Foreskin keratinocyte (primary cell): ENCODE measurements at places on chromosomes 4 and X. TPM values are rescaled to one million over a fixed set of nuclear protein-coding genes. Genes with fewer than 3 reads are reported as not detected.

DNA sequence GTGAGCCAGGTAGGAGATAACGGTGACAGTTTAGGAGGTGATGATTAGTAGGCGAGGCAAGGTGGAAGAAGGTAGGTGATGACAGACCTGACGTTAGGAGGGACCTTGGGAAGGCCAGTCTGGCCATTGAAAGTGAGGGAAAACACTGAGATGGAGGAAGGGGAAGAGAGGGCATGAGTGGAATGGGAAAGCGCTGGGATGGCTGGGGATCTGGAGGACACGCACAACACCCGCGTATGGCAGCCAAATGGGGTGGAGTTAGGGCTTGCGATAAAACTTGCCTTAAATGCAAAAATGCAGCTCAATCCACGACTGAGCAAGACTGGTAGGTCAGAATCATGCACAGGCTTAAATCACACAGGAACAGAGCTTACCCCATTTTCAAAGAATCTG is 605 bp upstream of the CDKL2 start:
- no peak for DNase-seq

DNA sequence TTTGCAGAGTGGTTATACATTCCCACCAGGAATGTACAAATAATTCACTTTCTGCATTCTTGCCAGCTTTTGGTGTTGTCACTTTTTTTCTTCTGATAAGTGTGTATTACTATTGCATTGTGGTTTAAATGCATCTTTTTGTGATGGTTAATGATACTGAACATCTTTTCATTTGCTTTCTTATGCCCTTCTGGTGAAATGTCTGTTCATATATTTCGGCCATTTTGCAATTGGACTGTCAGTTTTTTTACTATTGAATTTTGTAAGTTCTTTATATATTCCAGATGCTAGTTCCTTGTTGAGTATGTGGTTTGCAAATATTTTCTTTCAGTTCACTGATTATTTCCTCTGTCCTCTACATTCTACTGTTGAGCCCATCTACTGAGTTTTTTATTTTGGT is 19.4 kb upstream of the BMP2K start:
- DNase-seq = no peak

GRCh38 chr4:124973716-124974115 is 261.2 kb upstream of the ANKRD50 start:
- DNase-seq = no peak

GRCh38 chrX:154495472-154495922 is 5.1 kb upstream of the SLC10A3 start:
- DNase-seq = no peak

- no peak for DNase-seq
These were observed 208.4 kb downstream of the NDST4 start for GRCh38 chr4:114905017-114905416.

GRCh38 chrX:85977218-85977617 is 70.1 kb downstream of the CHM start:
- no peak for DNase-seq

- no peak for DNase-seq
These were observed 81.8 kb upstream of the NAP1L5 start for GRCh38 chr4:88779431-88779830.

- no peak for DNase-seq
These were observed 120.8 kb upstream of the SFRP2 start for GRCh38 chr4:153909672-153910071.

- DNase-seq = no peak
These were observed 68.2 kb downstream of the USP9X start for GRCh38 chrX:41153448-41153847.

GRCh38 chr4:53563824-53564223 is 27.5 kb downstream of the LNX1 start:
- peak; percentile 96 for DNase-seq

GRCh38 chrX:100994352-100995281 is 25.1 kb downstream of the ARL13A start:
- DNase-seq = peak; percentile 69

- DNase-seq = no peak
These were observed 12.2 kb downstream of the OSTC start for GRCh38 chr4:108662629-108663028.

DNA sequence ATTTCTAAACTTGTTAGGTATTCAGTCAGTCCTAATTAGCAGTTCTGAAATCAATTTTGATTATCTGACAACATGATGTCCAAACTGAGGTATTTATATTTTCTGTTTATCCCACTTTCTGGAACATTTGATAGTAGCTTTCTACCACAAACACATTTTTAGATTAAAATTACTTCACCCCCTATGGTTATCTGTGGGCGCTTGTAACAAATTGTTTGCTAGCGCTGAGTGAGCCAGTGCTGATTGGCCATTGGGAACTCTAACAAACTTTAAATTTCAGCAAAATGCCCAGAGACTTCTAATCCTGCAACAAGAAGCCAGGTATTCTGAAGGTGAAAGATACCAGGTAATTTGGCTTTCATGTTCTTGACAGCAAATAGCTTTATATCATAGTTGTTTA is at the start of gene MEPE:
MEPE (plus strand) TSS at position 301 of the 400 bp plus-strand sequence. CDS start 1,746 bp downstream, outside the sequence.
- no peak for DNase-seq

- DNase-seq = no peak
These were observed 302.3 kb upstream of the IGFBP7 start for GRCh38 chr4:57412259-57413054.

DNA sequence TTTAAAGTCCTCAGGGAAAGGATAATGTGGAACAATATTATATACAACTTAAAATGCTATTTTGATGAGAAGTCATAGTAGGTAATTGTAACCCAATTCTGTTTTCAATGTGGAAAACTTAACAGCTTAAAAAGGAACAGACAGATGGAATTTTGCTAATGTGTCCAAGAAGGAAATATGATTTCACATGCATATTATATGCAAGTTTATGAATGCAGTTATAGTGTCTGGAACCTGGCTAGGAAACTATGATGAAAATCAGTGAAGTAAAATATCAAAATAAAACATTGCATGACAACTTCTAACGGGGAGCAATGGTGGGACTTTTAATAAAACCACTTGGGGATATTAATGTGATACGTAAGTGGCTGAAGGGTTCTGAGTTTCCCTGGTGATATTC is 152.6 kb upstream of the HAND2 start:
- DNase-seq = no peak

GRCh38 chrX:44651358-44651757 is 108.7 kb upstream of the FUNDC1 start:
- DNase-seq = no peak

Gene PAGE2B
- total RNA-seq = not detected in 2 replicates

Gene LRIT3
- total RNA-seq = 0.04 TPM in 1 of 2 replicates, not detected in the other

Gene CC2D2A
- 12.2 and 13.7 TPM in 2 replicates for total RNA-seq

Gene RAB9B
- total RNA-seq = 0.11 and 0.17 TPM in 2 replicates

Gene SLC4A4
- total RNA-seq = 0.92 and 2.2 TPM in 2 replicates

Gene DGKQ
- 9.1 and 12.2 TPM in 2 replicates for total RNA-seq

Gene NBDY
- total RNA-seq = 20.8 and 21.9 TPM in 2 replicates

Gene CLIC2
- not detected in 2 replicates for total RNA-seq

Gene CT55
- not detected in 2 replicates for total RNA-seq

Gene RHOXF2B
- not detected in 2 replicates for total RNA-seq

Gene CCKAR
- total RNA-seq = not detected in 2 replicates

Gene UGT2B17
- total RNA-seq = not detected in 2 replicates
